ENCODE measurements at places on chromosomes 13 and 19. TPM values are rescaled to one million over a fixed set of nuclear protein-coding genes. Genes with fewer than 3 reads are reported as not detected.

Gene BRSK1
- total RNA-seq: 33.3 TPM

Gene CADM4
- 28.7 TPM for total RNA-seq

Gene PSG1
- total RNA-seq: not detected

Gene LRRC63
- not detected for total RNA-seq

Gene TMEM238
- total RNA-seq: 21.0 TPM

Gene IL4I1
- total RNA-seq: 0.71 TPM

Gene MEX3D
- 69.2 TPM for total RNA-seq

Gene SIGLEC10
- not detected for total RNA-seq

Gene TTC9B
- total RNA-seq: 1.7 TPM

Gene ZNF491
- not detected for total RNA-seq

Gene SCN1B
- total RNA-seq: 6.6 TPM

Gene MEIS3
- 35.8 TPM for total RNA-seq
